ENCODE measurements at places on chromosomes 6 and 20.

GRCh38 chr20:873875-874607 is 40.5 kb downstream of the FAM110A start:
- DNase-seq, result no peak

DNA sequence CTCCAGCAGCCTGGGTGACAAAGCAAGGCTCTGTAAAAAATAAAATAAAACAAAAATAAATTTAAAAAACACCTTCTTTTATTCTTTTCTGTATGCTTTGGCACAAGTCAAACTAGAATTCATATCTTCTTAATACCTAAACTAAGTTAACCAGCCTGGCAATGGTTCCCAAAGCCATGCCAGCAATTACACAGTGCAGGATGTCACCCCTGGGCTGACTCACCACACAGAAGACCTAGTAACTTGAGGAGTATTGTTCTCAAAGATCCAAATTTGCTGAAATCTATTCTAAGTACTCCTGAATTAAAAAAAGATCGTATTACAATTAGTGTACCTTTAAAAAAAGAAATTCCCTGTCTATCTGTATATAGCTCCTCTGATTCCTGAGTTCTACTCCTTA is 162.7 kb upstream of the SGK1 start:
- peak; percentile 11 for DNase-seq

GRCh38 chr20:3334156-3334943 is 73.1 kb downstream of the DNAAF9 start:
- no peak for DNase-seq

GRCh38 chr6:120320481-120321162 is 971.1 kb upstream of the MAN1A1 start:
- no peak for DNase-seq

DNA sequence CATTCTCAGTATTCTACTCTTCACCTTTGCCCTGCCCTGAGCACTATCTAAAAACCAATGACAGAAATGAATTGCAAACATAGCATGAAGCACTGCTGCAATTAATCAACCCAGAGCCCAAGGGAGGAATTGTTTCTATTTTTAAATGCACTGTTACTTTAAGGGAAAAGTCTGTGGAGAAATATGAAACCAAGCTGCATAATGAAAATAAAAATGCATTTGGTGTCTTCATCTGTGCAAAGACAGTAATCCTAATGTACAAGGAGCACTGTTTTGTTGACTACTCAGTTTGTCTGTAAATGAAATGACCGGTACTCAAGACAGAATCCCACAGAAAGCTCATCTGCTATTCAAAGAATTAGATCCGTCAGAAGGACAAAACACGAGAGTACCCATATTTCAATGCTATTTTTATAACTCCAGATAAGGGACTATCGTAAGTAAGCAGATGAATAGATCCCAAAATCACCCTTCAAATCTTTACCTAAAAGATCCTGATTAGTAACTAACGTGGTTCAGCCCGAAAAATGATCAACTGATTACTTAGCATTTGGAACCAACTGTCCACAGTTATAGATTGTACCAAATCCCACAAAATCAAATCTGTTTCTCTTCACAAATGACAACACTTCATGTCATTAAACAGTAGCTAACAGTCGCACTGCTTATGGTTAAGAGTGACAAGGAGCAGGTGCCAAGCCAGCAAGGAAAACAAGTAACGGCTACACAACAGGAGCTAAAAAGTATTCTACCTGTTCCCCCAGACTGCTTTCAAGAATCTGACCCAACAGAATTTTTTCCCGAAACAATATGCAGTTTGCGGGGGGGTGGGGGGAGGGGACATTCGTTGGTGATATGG is 2.4 kb downstream of the KIF13A start:
- no peak for DNase-seq

- no peak for DNase-seq
Measured at GRCh38 chr6:157941101-157941863, 40.4 kb upstream of the SYNJ2 start.

DNA sequence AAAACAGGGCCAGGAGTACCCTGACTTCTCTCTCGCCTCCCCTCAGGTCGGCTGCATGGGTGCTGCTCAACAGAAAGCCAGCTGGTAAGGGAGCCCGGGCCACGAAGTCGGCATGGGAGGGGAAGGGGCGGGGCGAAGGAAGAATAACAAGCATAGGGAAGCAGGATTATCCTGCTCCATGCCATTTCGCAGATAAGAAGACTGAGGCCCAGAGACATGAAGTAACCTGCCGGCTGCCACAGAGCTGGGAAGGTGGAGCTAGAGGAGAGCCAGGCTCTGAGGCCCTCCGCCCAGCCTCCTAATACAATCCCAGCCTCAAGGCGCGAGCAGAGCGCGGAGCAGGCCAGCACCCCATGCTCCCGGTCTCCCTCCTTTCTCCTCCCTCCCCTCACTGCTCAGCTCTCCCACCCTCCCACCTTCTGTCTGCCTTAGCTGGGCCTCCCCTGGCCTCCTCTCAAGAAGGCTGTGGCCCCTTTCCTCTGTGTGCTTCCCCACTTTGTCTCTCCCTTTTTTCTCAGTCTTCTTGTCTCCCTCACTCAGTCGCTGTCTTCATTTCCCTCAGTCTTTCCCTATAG is 13.2 kb upstream of the HMGA1 start:
- DNase-seq, result no peak

DNA sequence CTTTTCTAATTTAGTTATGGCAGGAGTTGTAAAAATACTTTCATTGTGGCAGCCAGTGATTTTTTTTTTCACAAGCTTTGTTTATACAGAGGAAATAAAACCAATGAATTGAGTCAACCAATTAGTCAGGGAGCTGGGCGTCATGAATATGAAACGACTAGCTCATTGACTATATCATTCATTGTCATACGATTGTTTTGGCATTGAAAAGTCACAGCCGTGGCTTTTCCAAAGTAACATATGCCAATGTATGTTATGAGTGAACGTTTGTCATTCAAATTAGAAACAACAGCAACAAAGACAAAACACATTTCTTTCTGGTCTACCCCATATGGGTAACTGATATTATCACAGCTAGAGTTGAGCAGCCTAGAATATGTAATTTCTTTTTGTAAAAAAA is 810.6 kb downstream of the EPHA7 start:
- DNase-seq, result no peak

- no peak for DNase-seq
Measured at GRCh38 chr6:65189236-65189881, 517.7 kb downstream of the EYS start.

DNA sequence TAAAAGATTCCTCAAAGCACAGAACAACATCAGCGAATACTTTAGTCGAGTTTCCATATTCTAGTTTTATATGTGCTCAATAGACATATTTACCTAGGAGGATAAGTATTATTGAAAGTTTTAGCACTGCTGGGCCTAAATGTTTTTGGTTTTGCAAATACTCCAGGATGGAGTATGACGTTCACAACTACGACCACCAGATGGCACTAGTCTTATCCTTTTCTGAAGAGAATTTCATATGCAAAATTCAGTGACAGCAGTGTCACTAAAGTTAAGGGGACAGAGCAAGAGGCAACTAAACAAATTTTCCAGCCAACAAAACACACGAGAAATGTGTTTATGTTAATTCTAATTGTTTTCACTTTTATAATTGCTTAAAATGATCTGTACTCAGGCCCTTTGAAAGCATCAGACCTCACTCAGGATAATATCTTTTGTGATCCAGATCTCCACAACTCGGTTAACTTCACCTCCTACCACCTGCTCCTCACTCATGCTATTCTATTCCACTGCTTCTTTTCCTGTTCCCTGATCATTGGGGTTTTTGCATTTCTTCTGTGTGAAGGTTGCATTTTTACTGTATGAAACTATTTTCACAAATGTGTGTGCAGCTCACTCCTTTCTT is 220.8 kb downstream of the TRDN start:
- peak; percentile 48 for DNase-seq

DNA sequence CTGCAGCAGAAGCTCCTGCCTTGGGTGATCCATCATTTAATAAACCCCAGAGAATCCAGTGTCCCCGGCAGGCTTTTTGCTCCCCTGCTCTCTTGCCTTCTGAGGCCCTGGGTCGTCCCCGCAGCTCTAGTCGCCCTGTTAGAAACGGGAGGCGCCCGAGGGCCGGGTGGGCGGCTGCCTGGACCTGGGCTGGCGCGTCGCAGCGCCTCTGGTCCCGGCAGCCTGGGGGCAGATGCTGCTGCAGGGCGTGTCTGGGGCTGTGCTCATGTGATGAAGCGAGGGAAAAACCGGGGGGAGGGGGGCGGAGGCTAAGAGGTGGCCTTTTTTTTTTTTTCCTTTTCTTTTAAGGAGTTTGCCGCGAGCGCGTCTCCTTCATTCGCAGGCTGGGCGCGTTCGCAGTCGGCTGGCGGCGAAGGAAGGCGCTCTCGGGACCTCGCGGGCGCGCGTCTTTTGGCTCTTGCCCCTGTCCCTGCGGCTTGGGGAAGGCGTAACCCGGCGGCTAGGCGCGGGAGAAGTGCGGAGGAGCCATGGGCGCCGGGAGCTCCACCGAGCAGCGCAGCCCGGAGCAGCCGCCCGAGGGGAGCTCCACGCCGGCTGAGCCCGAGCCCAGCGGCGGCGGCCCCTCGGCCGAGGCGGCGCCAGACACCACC is 394 bp downstream of the AKAP12 start:
- DNase-seq, result peak; percentile 67

- DNase-seq, result no peak
Measured at GRCh38 chr6:167578371-167578901, 248.3 kb upstream of the AFDN start.

GRCh38 chr6:105428342-105428957 is 25.6 kb upstream of the PREP start:
- no peak for DNase-seq

- DNase-seq, result no peak
Measured at GRCh38 chr20:48595495-48596333, 232.1 kb downstream of the PREX1 start.

GRCh38 chr6:21742238-21742660 is 148.7 kb downstream of the SOX4 start:
- no peak for DNase-seq

DNA sequence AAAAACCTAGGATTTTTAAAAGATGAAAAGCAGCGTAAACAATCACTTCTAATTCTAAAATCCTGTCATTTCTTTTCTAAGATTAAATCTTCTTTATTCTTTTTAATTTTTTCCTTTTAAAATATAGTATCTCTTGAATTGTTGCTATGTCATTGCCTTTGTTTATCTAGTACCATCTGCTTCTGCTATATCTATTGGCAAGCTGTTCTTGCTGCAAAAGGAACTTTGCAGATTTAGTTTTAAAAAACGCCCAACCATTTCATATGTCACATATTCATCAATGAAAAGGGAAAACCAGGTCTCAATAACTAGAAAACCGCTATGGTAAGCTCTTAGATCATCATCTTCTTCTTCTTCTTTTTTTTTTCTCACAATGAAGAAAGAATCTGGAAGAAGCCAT is 11.5 kb upstream of the EEF1A1 start:
- no peak for DNase-seq

DNA sequence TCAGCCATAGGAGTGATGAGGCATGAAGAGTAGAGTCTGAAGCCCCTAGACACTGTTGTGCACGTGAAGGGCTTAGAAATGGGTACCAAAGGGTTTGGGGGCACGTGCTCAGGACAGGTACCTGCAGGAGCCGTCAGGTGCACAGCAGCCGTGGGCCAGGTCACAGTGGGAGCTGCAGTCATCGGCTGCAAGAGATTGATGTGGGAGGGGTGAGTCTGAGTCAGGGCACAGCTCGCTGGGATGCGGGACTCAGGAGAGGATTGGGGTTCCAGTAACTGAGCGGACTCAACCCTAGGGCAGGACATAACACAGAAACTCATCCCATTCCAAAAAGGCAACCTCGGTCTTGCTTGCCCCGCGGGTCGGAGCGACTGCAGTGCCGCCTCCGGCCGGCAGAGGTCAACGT is 1.1 kb downstream of the DLK2 start:
- DNase-seq, result no peak

DNA sequence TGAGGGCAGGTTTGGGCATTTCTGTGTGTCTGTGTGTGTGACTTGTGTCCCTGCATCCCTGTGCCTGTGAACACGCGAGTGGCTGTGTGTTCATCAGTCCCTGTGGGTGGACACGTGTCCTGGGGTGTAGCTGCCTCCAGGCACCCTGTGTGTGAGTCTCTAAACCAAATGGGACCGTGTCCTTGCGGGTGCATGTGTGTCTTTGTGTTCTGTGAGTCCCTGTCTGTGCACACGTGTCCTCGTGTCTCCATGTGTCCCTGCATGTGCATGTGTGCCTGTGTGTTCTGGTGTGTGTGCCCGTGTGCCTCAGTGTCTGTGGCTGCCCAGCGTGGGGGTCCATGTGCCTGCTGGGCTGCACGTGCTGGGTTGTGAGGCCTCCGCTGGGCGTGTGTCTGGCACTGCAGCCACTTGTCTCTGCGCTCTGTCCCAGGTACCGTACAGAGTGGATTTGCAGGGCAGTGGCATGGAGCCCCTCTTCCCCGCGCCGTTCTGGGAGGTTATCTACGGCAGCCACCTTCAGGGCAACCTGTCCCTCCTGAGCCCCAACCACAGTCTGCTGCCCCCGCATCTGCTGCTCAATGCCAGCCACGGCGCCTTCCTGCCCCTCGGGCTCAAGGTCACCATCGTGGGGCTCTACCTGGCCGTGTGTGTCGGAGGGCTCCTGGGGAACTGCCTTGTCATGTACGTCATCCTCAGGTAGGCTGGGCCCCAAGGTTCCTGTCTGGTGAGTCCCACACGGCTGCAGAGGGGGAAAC is 8.2 kb upstream of the LKAAEAR1 start:
- no peak for DNase-seq

GRCh38 chr6:5453546-5453945 is 192.2 kb downstream of the FARS2 start:
- peak; percentile 47 for DNase-seq

- DNase-seq, result no peak
Measured at GRCh38 chr20:58722877-58723627, 30.5 kb downstream of the NPEPL1 start.

DNA sequence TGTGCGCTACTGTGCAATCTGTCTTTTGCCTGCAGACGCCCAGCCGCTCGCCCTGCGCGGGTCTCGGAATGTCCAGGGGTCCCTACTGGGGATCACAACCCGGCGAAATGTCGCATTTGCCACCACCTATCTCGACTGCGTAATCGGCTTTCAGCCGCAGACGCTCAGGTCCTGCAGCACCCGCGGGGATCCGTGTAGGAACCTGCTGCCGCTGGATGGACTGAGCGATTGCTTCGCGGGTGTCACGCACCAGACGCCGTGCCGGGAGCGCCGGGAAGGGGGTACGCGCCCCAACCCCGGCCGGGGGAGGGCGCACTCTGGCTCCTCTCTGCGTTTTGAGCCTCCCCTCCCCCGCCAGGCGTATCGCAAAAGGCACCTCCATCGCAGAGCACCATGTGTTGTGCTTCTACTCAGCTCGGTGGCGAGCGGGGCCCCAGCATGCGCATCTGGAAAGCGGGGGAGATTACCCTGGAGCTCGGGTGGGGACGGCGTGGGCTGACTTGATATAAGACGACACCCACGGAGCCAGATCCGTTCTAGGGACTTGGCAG is 747 bp upstream of the PTPRA start:
- DNase-seq, result peak; percentile 70

- DNase-seq, result peak; percentile 45
Measured at GRCh38 chr6:21942897-21943296, 349.3 kb downstream of the SOX4 start.
